ENCODE measurements at places on chromosomes 7 and 10.

- DNase-seq = no peak
These were observed 68.1 kb downstream of the BMPER start for GRCh38 chr7:33973231-33974015.

- no peak for DNase-seq
These were observed 5.4 kb upstream of the PFKFB3 start for GRCh38 chr10:6197321-6197720.

DNA sequence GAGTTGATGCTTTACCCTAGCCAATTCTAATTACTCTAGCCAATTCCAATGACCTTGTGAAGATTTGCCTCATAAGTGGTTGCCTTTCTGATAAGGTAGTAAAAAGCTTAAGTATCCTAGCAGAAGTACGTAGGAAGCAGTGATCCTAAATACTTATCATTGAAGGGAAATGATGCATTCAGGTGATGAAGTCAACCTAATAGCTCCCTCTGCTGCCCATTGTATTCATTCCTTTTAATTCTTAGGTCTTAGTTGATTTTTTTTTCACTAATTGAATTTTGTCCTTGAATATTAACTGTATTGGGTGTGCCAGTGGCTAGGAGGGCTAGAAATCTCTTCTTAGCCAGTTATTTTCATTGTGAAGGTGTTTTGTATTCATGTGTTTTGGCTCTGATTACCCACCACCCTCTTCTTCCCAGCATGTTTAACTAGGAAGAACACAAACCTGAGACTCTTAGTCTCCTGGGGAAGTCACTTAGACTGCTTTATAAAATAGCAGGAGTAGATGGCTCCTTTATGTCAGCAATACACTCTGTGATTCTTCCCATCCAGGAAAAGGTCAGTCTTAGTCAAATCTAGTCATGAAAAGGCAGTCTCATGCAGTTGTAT is 46.3 kb downstream of the PLEKHA8 start:
- no peak for DNase-seq

GRCh38 chr7:41152179-41152678 is 550.7 kb downstream of the INHBA start:
- no peak for DNase-seq

DNA sequence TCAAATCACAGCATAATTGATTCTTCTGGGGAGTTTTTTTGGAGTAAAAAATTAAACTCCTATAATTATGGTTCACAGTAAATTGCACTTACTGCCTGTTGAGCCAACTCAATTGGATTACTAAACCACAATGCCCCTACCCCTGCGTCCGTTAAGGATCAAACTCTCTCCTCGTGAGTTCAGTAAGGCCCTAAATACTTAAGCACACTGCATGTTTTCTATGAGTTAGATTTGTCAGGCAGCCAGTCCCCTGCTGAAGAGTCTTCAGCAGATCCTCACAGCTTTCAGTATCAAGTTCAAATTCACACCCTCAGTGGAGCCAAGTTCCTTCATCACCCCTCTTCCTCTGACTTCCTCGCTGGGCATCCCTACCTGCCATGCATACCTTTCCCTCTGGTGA is 275.0 kb upstream of the BMPER start:
- DNase-seq = no peak

DNA sequence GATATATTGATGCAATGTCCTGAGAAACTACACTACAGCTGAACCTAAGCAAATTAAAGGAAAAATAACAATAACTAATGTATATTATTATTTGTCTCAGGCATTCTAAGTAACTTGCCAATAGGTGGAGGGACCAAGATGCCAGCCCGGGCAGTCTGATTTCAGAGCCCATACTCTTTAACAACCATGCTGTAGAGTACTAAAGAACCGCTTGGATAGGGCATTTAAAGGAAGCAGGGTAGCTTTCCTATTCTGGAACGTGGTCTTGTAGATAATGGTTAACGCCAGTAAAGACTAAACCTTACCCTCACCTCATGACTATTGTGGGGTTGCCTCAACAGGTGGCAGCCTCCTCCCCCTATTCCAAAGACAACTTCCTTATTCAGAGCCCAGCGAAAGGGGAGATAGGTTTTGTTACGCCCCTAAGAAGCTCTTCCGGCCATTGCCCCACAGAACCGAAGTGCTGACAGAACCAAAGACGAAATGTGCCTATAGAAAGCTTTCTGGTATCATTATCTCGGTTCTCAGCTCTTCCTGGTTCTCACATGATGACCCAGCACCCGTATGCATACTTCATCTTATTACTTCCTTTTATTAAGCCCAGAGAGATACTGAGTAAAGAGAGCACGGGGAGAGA is 707 bp upstream of the C1GALT1 start:
- DNase-seq = peak; percentile 65

GRCh38 chr7:132034748-132035416 is 478.5 kb upstream of the PODXL start:
- no peak for DNase-seq

- no peak for DNase-seq
These were observed 7.6 kb downstream of the CYCS start for GRCh38 chr7:25117226-25118047.

GRCh38 chr10:59577984-59578383 is 131.7 kb downstream of the SLC16A9 start:
- no peak for DNase-seq

DNA sequence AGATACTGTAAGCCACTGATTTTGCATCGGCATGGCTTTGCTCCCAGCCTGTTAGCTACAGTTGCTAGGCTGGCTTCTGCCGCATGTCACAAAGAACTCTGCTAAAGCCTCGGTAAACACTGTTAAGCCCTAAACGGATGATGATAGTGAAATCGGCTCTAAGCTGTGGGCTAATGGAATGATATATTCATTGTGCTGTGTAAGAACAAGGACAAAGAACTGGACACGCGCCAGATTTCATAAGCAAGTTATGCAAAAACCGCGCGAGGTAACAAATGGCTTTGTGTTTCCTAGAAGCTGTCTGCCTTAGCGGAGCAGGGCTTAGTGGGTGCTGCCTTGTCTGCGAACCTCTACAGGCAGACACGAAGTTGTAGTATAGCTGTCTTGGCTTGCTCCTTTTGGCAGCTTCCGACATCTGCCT is 331.3 kb upstream of the COBL start:
- no peak for DNase-seq

- DNase-seq = no peak
These were observed 386.7 kb upstream of the NPVF start for GRCh38 chr7:25615003-25615402.

DNA sequence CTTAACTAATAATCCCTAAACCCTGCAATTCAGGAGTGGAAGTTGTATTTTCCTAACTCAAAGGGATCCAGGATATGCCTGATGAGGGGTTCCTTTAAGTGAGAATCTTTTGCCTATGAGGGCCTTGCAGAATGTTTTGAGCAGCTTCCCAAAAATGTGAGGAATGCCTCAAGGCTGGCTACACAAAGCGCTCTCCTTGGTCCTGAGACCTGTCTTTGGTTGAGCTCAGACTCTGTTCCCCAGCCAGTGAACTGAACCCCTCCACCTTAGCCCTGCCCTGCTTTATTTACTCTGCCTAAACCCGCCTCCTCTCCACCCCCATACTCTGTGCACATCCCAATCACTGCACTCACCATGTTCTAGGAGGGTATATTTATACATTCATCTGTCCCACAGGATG is 108.6 kb downstream of the NRCAM start:
- DNase-seq = no peak

DNA sequence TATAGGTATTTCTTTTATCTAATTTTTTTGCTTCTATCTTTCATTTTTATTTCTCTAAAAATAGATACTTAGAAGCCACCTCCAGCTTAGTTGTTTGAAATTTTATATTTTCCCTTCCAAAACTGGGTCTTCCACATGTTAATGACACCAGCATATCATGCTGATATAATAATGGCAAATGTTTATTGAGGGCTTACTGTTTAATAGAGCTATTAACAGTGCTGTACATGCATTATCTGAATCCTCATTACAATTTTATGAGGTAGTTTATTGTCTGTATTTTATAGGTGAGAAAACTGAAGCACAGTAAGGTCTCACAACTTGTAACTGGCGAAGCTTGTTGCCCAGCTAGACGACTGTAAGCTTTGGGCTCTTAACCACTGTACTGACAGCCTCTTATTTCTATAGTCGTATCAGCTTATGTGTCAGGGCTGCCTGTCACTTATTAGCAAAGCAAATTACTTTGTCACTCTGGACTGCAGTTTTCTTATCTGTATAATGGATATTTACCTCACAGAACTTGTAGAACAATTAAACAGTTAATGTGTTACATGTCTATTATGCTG is 51.2 kb downstream of the ANKIB1 start:
- DNase-seq = no peak

DNA sequence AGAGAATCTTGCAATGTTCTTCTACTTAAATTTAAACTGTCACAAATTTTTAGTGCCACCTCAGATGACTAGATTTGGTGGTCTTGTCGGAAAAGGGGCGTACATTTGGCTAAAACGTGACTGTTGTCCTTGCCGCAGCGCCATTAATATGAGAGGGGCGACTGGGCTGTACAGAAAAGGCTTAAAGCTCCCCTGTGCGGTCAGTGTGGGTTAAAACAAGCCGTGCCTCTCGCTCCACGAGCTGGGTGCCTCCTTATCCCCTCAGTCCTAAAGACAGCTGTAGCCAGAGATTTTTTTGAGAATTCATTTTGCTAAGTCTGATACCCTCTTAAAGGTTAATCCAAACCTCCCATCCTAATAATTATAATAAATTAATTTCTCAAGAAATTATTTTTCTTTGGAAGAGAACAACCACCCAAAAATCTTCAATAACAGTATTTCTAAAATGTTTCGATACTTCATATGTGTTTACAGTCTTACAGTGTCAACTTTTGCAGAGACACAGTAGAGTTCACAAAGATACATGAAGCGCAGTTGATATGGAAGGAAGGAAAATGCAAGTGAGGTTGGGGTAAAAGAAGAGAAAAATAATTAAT is 68.6 kb downstream of the C7orf25 start:
- peak; percentile 29 for DNase-seq

DNA sequence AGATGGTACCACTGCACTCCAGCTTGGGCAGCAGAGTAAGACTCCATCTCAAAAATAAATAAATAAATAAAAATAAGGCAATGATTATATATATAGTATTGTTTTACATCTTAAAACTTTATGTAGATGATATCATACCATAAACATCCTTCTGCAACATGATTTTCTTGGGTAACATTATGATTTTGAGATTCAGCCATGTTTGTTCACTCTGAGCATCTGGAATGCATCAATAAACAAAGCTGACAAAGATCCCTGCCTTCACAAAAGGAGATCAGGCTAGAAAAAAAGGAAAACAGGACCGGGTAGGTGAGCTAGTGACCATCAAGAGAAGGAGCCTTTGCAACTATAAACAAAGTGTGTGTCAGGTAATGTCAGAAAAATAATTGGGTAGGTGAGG is 31.9 kb upstream of the KAT6B start:
- no peak for DNase-seq

DNA sequence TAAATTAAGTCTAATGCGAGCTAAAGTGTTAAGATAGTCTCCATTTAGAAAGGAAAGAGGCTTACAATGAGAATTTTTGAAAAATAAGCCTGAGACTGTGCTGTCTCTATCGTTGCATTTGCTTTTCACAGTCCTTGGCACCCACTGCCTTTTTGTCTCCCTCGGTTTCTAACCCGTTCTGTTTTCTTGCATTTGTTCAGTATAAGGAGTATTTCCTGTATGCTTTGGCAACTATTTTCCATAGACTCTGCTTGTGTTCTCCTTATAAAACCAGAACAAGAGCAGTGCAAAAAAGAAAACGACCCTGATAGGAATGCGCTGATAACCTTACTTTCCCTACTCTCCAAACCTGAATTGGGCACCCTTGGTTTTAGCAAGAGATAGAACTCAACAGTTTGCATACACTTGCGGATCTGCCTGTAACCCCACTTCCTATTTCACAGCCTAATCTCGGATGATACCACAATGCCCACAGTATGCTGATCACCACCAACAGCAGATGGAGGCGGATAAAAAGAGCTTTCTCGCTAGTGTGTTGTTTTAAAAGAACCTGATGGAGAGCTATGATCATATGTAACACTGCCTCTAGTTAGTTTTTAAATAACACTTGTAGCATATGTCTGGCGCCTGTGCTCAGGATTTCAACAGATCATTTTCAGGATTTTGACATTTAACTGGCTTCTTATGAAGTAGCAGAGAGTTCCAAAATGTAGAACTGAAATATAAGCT is 1.6 kb upstream of the ARHGAP12 start:
- peak; percentile 52 for DNase-seq

GRCh38 chr10:3239066-3239919 is 66.7 kb upstream of the PITRM1 start:
- DNase-seq = peak; percentile 83

DNA sequence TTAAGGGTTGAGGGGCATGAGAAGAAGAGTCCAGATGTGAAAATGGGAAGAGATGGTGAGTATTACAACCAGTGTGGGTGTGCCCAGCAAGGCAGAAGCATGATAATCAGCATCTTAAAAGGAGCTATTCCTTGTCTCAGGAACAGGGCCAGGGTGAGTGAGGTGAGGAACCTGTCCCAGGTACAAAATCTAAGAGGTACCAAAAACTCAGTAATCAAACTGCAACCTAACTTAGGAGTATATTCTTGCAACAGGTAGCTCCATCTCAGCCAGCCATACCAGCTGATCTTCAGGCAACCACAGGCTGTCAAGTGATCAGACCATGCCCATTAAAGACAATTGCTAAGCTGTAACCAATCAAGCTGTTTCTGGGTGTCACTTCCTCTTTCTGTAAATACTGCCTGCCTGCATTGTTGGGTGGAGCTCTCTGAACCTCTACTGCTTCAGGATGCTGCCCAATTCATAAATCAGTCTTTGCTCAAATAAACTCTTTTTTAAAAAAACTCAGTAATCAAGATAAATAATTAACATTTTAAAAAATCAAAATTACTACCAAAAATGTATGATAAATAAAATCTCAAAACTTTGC is 7.4 kb downstream of the KEL start:
- DNase-seq = no peak

DNA sequence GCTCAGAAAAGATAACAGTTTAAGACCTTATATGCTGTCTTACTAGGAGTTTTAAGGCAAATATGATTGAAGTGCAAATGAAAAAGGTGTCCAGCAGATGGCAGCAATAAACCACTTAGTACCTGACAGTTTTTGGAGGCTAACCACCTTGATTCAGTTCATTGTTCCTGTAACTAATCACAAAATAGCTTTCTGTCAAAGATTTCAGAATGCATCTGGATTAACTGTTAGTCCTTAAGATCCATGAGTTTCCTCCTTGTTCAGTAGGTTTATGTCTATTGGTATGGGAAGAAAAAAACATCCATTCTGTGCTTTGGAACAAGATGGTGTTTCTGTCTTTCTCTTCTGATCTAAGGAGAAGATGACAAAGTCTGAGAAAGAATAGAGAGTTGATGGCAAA is 46.6 kb downstream of the CCSER2 start:
- DNase-seq = peak; percentile 44

DNA sequence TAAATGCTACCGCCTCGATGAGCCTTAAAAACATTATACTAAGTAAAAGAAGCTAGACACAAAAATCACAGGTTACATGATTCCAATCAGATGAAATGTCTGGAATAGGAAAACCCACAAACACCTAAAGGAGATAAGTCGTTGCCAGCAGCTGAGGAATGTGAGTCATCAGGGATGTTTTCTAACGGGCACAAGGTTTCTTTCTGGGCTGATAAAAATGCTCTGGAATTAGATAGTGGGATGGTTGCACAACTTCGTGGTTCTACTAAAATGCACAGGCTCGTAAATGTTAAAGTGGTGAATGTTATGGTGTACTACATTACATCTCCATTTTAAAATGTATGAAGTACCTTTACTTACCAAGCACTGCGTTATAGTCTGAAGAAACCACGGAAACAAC is 9.7 kb downstream of the ABLIM1 start:
- DNase-seq = no peak
